ENCODE measurements at places on chromosomes 7 and 10. TPM values are rescaled to one million over a fixed set of nuclear protein-coding genes. Genes with fewer than 3 reads are reported as not detected.
A peak's percentile ranks its signal among the peaks of the same experiment; 100 is the strongest.

DNA sequence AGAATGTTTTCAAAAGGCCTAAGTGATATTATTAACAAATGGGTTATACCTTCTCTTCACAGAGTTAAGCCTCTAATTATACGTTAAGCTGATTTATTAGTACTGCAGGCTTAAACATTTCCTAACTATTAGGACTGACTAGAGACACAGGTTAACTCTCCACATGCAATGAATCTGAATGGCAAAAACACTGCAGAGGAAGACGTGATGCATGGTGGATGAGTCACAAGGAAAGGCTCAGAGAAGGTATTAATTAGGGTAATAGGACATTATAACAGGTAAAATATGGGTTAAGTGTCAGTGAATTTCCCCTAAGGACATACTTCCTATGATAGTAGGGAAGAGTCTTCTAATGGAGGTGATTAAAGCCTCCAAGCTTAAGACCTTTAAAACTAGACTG, 24.7 kb upstream of the SEM1 start:
- DNase-seq: no peak

Gene SH2D4B
- total RNA-seq: 0.10 TPM

Gene SIRT1
- total RNA-seq: 19.5 TPM

DNA sequence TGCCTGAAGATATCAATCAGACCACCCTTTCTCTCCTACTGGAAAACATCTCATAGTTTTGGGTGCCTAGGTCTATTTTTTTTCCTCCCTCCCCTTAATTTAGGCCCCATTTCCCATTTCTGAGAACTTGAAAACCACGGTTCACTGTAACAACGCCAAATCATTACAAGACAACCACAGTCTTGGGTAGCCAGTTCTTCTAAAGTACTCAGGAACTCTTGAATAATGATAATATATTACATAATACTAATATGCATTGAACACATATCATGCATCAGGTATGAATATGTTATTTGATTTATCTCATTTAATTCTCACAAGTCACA, 185.1 kb upstream of the ADO start:
- DNase-seq: no peak

Gene MAGI2
- 21.0 TPM for total RNA-seq

- DNase-seq: no peak
These were observed 166.5 kb downstream of the COL28A1 start for GRCh38 chr7:7369134-7369533.

Gene DNAH11
- 0.81 TPM for total RNA-seq

Gene SPOCK2
- 4.5 TPM for total RNA-seq

Gene CPA1
- total RNA-seq: 0.79 TPM

DNA sequence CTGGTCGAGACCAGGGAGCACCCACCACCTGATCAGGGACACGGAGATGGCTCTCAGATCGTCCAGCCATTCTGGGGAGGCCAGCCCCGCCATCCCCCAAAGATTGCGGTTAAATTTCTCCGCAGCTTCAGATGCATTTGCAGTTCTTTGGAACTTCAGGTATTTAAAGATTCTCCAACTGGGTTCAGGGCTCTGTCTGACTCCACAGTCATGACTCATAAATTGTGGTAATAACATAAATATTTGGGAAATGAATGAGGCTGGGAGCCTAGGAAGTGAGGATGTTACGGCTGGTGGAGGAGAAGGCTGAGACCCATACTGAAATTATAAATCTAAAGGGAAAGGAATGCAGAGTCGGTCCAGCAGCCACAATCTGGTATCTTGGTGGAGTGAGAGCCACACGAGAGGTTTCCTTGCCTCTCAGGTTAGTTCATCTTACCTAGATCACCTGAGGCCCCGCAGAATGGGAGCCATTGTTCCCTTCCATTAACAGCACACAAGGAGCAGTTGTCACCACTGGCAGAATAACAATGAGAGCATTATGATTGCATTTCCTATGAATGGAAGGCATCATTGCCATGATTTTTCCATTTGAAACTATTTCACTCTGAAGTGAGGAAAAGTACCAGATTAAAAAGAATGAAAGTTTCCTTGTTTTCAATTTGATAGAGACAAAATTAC, 26.7 kb upstream of the DNAJB6 start:
- DNase-seq: no peak

- no peak for DNase-seq
These were observed 121.9 kb downstream of the RALA start for GRCh38 chr7:39745320-39745719.

Gene SORCS1
- total RNA-seq: 1.2 TPM

- DNase-seq: peak; percentile 98
These were observed at the start of gene GCC1 for GRCh38 chr7:127585044-127585953. Gene GCC1, minus strand, starts transcription at chr7:127585596. Its CDS starts 414 bp downstream, at chr7:127585182.

Gene YKT6
- total RNA-seq: 56.7 TPM

- no peak for DNase-seq
These were observed 68.8 kb downstream of the NAMPT start for GRCh38 chr7:106215868-106216516.
